AG04450 (cell line): ENCODE measurements at places on chromosomes 2 and 18. TPM values are rescaled to one million over a fixed set of nuclear protein-coding genes. Genes with fewer than 3 reads are reported as not detected.

DNA sequence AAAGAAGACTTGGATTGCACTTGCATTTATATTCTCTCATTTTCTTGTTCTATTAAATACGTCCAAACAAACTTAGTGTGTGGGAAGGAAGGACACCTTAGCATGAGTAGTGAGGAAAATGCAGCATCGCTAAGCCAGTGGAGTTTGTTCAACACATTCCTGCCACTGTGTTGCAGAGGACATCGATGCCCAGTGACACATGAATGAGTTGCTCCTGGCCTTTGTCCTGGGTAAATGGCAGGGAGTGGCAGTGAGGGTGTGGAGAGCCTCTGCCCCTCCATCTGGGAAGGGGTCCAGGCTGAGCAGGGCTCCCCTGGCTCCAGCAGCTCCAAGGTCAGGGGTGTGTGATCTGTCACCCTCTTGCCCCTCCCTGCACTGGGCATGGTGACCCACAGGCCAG, 75.9 kb downstream of the CABLES1 start:
- no peak for DNase-seq

SF3B6 gene
- polyA plus RNA-seq: 209 and 272 TPM in 2 replicates

ABCB6 gene
- 20.9 and 22.2 TPM in 2 replicates for polyA plus RNA-seq

- no peak for DNase-seq
Measured at GRCh38 chr2:132268977-132269523, 107.3 kb upstream of the ANKRD30BL start.

DNA sequence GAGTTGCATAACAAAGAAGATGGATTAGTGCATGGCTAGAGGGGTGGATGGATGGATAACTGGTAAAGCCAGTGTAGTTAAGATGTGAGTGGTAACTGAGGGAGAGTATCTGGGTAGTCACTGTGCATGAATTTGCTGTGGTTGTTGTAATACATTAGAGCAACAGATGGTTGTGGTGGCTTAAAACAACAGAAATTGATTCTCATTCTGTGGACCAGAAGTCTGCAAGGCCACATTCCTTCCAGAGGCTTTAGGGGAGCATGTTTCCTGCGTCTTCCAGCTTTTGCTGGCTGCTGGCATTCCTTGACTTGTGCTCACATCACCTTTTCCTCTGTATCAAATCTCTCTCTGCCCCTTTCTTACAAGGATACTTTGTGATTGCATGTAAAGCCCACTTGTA, 155.4 kb downstream of the ASB1 start:
- DNase-seq: no peak
